ENCODE measurements at places on chromosomes 2 and 18.

- DNase-seq = no peak
These were observed 111.0 kb upstream of the MGAT5 start for GRCh38 chr2:134142903-134143302.

- no peak for DNase-seq
These were observed 149.6 kb downstream of the ICOS start for GRCh38 chr2:204086167-204086566.

GRCh38 chr2:11326677-11327211, 17.7 kb downstream of the ROCK2 start:
- no peak for DNase-seq

- no peak for DNase-seq
These were observed 392.2 kb upstream of the FIGN start for GRCh38 chr2:164127971-164128527.

DNA sequence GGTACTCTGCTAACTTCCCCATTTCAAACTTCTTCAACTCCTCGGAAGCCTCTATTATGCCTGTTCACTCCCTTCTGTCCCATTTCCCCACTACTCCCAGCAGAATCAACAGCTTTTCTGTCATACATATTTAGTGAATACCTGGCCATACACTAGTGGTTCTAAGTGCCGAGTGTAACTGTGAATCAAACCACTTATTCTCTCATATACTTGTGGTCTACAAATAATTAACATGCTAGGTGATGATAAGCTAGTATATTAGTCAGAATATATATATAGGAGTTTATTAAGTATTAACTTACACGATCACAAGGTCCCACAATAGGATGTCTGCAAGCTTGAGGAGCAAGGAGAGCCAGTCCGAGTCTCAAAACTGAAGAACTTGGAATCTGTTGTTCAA, 150.7 kb downstream of the CCDC102B start:
- DNase-seq = no peak

Data from lower leg skin (tissue), 4 donors.